Stimulated activated CD4-positive, alpha-beta T cell treated with anti-CD3 and anti-CD28 coated beads, Interleukin-1b, Interleukin-23, amount 100 ng/mL, for 1 hour (primary cell): ENCODE measurements at places on chromosomes 2 and 18.

DNA sequence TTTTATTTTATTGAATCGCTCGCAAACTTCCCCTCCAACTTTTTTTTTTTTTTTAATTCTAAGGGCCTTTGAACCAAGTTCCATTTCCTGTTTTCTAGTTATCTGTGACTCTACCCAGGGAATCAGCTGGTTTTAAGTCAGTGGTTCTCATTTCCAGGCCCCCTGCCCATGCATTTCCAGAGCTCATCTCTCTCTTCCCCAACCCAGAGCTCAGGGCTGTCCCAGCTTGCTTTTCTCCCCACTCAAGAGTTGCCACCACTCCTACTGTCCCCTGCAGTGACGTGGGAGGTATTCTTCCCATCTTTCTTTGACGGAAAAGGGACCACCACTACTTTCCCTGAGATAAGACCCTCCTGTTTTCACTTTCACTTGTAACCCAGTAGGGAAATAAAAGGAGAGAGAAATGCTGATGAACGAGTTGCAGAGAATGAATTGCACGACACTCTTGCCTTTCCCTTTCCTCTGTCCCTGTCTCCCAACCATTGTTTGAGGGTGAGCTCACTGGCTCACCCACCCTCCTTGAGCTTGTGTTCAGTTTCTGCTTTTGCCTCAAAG lies 42.1 kb downstream of the TET3 start:
- DNase-seq = no peak

DNA sequence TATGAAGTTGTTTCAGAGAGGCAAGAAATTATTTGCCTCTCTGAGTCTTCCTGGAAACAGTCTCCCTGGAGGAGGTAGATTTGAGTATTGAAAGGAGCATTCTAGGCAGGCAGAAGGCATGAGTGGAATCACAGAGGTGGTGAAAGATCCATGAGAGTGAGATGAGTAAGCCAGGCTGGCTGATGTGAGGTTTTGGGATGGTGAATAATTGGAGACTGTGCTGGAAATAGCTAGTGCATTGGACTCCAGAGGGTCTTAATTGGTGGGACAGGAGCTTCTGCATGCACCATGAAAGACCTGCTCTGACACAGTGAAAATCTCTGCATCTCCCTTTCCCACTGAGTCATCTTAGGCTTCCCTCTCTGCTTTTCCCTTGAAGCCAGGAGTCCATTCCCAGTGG lies 46.3 kb downstream of the CDC42EP3 start:
- DNase-seq = no peak

GRCh38 chr18:58392324-58393000 lies 236.4 kb downstream of the ALPK2 start:
- no peak for DNase-seq

GRCh38 chr2:231530099-231531011 lies at the start of gene NMUR1:
Gene NMUR1, minus strand, starts transcription at chr2:231530445. Its CDS starts 84 bp downstream, at chr2:231530361.
- peak; percentile 59 for DNase-seq

- DNase-seq = no peak
These were observed 115.6 kb upstream of the ST6GAL2 start for GRCh38 chr2:107001551-107001950.

DNA sequence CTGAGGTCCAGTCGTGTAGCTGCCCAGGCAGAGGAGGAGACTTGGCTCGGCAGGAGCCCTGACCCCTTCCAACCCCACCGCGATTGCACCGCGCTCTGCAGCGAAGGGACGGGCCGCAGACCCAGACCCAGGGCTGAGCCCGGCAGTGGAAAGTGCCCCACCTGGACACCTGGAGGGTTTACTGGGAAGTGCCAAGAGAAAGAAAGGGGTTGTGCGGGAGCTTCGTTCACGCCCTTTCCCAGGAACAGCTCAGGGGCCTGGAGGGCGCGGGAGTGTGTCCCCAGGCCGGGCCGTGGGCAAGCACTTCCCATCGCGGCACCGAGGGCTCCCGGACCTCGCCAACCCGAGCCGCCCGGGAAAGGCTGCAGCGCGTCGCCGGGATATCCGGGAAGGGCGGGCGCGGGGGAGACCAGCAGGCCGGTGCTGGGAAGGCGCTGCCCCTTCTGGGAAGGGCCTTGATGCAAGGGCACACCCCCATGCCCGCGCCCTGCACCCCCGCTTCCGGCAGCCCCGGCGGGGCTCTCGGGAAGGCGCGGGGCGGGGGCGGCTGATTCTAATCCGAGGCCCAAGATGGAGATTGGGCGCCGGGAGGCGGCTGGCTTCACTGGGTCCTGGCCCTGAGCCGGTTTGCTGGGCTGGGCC lies 36.1 kb upstream of the MRPL33 start:
- DNase-seq = no peak

GRCh38 chr18:49685231-49685942 lies 123.5 kb downstream of the LIPG start:
- DNase-seq = no peak

DNA sequence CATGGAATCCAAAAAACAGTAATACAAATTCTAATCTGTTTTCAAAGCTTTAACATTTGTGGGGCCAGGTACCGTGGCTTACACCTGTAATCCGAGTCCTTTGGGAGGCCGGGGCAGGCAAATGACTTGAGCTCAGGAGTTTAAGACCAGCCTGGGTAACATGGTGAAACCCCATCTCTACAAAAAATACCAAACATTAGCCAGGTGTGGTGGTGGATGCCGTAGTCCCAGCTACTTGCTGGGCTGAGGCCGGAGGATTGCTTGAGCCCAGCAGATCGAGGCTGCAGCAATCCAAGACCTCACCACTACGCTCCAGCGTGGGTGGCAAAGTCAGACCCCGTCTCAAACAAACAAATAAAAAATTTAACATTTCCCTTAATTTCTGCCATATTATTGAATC lies 74.3 kb upstream of the SALL3 start:
- no peak for DNase-seq

DNA sequence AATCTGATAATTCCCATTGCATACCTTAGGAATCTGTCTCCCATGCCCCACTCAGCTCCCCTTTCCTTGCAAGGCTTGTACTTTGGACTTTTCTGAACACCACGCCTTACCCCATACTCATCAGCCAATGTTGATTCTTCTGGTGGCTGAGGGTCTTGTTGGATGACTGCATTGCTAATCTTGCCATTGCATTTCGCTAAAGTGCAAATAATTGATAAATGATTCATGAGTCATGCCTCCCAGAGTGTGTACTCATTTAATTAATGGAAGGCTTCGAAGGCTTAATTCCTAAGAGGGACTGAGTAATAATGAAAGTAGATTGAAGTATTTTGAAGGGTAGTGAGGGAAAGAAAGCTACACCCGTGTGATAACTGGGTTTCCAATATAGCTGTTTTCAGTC lies 28.0 kb upstream of the PPP1R1C start:
- DNase-seq = no peak

DNA sequence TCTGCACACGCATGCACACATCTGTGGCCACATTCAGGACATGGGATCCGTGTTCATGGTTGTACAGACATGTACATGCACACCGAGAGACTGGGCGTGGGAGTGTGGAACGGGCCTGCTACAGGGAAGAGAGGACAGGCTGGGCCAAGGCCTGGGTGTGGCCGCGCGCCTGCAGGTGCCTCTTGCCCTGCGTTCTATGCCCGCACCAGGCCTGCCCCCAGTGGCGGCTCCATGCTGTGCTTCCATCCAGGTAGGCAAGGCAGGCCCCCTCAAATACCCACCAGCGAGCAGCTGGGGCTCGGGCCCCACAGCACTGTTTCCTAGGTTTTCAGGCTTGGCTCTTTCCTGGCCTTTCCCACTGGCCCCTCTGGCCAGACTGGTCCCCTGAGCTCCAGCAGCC lies 15.5 kb upstream of the PTMA start:
- no peak for DNase-seq

DNA sequence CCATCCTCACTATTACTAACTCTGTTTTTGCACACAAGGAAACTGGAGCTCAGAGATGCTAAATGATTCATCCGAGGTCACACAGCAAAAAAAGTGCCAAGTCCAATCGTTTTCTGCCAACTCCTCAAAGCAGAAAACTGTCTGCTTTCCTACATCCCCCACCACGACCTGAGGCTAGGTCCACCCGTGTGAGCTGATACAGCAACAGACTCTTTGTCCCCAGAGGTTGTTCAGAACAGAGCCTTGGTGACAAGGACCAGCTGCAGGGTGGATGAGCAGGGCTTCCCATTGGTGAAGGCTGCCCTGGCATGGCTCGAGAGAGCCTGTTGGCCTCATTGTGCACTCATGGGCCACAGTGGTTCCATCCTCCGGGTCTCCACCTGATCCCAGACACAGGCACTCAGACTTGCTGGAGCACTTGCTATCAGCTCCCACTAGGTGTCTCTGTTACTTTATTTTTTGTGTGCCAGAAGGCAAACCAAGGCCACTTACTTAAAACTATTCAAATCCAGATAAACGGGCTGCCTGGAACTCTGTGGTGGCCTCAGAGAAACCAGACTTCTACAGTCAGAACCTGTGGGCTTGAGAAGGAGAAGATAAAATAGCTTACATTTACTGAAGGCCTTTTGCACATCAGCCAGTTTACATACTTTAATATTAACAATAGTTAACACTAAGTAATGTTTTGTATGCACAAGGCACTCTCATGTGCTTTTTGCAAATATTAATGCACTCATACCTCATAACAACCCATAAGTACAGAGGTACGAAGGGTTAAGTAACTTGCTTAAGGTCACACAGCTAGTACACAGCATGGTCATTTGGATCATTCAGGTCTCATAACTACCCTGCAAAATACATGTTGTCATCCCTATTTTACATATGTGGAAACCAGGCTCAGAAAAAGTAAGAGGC lies 62.9 kb upstream of the CTIF start:
- no peak for DNase-seq

DNA sequence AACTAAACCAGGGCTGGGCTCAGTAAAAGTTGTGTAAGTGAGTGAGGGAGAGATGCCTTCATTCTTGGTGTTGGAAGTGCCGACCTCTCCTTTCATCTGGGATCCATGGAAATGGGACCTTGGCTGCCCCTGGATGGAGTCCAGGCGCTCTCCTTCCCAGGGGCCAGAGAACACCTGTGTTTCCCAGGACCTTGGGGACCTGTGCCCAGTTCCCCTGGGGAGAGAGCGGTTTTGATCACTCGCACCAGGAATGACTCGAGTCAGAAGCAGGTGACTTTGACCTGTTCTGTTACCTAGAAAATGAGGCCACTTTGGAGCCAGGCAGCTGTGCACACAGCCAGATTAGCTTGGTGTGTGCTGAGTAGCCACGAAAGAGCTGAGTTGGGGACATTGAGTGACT lies 97.3 kb downstream of the SH3BP4 start:
- DNase-seq = no peak

GRCh38 chr2:159904959-159905305 lies 106.9 kb upstream of the CD302 start:
- DNase-seq = no peak

DNA sequence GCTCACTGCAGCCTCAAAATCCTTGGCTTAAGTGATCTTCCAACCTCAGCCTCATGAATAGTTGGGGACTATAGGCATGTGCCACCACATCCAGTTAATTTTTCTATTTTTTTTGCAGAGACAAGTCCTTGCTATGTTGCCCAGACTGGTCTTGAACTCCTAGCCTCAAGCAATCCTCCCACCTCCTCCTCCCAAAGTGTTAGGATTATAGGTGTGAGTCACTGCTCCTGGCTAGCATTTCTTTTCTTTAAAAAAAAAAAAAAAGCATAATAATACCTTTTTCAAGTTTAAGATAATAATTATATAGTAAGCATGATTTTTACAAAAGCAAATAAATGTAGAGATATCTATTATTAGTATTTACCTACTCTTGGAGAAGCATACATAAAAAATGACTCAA lies 36.1 kb downstream of the PPP4R1 start:
- no peak for DNase-seq

DNA sequence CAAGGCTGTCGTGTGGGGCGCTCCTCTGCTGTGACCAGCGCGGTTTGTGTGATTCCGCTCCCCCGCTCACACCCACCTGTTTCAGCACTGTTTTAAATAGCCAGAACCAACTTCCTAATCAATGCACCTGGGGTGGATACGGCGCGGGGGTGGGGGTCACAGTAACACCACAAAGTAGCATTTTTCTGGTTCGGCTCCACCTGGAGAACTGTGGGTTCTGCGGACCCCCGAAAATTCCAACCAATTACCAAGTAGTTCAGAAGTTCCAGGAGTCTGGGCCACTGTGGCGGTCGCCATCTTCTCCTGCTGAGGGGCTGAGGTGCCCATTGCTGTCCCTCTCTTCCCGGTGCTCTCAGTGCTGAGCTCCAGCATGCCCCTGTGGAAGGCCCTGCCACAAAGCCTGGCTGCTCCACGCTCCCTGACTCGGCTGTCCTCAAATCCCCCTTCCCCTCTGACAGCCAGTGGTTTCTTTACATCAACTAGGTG lies 79.4 kb downstream of the GFPT1 start:
- no peak for DNase-seq

- DNase-seq = no peak
These were observed 286.9 kb downstream of the TMX3 start for GRCh38 chr18:68427951-68428401.

- DNase-seq = no peak
These were observed 11.4 kb upstream of the NEU4 start for GRCh38 chr2:241797441-241798080.

GRCh38 chr2:53381271-53381670 lies 386.3 kb upstream of the CHAC2 start:
- no peak for DNase-seq

GRCh38 chr2:191878548-191879279 lies 31.8 kb upstream of the CAVIN2 start:
- no peak for DNase-seq

DNA sequence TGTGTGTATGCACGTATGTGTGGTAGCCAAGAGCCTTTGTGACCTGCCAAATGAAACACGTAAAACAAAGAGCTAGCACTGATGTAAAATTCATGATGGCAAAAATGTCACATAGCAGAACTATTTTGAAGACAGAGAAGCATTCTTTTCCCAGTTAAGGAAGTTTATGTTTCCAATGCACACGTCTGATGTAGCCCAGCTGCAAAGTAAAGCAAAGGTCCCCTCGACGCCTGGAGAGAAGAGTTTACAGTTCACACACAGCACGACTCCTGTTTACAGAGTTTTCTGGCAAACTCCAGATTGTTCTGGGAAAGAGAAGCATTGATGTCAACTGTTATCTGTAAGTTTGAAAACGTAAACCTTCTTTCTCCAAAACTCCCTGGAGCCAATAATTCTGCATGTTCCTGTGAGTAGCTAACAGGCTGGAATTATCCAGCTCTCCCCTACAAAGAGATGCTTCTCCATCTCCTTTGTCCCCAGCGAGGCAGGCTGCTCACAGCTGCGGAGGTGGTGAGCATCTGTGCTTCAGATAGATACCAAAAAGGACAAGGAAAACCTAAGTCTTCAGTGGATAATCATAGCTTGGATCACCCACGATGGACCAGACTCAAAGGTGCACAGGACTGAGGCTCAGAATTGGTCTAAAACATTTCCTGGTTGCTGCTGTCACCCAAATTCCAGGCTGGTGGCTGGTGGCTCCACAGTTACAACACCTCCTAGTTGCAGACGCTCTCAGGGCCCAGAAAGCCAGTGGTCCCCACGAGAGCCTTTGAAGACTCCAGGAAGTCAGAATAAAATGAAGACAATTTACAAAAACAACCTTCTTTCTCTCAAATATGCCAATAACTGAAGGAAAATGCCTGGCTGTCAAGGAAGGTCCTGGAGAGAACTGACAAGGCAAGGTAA lies 87.4 kb downstream of the COL6A3 start:
- DNase-seq = no peak
